ENCODE measurements at places on chromosomes 13 and 19.
A peak's percentile ranks its signal among the peaks of the same experiment; 100 is the strongest.

DNA sequence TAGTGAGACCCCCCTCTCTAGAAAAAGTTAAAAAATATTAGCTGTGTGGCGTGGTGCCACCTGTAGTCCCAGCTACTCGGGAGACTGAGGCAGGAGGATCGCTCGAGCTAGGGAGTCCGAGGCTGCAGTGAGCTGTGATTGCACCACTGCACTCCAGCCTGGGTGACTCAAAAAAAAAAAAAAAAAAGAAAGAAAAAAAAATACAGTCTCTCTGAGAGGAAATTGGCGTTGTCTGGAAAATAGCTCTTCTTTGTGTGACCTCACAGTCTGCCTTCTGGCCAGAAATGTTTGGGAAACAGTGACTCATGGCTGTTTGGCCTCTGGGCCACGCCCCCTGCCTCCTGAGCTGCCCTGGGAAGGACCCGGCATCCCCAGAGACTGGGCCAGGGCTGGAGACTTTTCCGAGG, 10.7 kb downstream of the MARCHF2 start:
- peak; percentile 92 for DNase-seq

DNA sequence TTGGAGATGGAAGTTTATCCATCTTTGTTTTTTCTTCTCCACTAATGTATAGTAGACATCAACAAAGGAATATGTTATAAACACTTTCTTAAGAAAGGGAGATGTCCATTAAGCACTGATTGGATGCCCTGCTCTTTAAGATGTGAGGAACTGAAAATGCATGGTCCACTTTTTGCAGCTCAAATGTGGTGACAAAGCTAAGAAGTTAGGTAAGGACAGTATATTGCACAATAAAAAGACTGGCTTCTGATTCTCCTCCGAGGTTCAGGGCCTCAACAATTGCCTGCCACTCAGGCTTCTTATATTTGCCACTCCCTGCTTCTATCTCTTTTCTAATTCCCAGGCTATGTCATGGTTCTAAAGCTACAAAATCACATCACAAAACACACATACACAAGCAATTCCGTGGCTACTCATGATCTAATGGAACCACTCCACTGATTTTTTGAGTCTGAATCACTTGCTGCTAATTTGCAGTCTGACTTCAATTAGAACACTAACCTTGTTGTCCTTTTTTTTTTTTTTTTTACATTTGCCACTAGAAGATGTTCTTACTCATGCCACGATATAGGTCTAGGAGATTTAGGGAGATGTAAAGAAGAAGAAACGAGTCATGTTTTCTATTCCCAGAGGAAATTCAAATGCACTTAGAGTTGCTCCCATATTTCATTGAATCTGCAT, 29.6 kb upstream of the TNFSF11 start:
- no peak for DNase-seq

- DNase-seq: no peak
Measured at GRCh38 chr13:111503905-111504695, 183.7 kb downstream of the TEX29 start.

DNA sequence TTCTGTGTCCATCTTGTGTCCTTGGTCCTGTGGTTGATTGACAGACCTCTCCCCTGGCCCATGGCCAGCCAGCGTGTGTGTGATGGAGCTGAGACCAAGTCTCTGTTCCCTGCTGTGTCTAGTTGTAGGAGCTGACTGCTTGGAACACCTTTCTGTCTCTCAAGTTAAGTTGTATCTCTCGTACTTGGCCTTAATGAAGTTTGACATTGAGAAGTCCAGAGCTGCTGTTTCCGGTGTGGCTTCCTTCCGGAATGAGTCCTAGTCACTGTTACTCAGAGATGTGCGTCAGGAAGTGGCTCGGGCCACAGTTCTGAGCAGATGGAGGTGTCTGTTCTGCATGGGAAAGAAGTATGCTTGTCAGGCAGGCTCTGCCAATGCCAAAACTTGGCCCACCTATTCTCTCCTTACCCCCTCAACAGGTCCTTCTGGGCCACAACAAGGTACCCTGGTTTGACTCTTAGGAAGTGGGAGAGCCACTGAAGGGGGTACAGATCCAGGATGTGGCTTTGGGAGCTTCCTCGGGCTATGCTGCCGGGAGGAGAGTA, 54.3 kb downstream of the GATAD2A start:
- no peak for DNase-seq

DNA sequence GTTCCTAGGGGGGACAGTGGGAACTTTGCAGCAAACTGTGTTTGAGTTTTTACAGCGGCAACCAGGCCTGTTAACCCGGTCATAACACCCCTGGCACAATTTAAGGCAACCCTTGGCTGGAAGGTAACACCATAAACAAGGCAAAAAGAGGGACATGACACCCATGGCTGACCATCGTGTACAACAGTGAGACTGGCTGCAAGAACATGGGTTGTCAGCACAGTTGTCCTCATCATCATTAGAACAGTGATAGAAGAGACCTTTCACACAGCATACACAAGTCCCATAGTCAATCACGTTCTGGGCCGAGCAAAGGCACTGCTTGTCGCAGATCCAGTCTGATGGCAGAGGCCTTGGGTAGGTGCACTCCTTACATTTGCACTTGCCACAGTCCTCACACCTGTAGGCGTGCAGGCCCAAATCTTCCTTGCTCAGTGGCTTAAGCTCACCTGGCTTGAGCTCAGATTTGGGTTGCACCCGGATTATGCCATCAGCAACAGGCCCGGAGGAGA, 4.1 kb downstream of the SPRY2 start:
- DNase-seq: no peak

DNA sequence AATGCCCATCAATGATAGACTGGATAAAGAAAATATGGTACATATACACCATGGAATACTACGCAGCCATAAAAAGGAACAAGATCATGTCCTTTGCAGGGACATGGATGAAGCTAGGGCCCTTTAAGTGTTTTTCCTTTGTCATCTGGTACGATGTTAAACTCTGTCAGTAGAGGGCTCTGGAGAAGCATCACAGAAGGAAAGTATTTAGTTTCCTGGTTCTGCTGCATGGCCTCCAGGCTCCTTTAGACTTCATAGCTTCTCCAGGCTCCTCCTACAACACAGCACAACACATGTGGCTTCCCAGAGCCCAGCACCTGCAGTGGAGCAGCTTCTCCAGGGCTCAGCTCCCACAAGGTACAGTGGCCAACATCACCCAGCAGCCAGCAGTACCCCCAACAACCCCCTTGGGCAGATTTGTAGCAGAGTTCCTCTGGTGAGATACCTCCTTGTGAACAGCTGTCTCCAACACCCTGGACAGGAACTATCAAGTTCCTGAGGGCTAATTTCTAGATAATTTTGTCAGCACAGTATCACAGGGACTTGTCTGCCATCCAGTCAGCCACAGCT, 63.4 kb downstream of the KCTD12 start:
- no peak for DNase-seq

GRCh38 chr19:58516964-58517833, 2.4 kb downstream of the ZBTB45 start:
- DNase-seq: no peak

- DNase-seq: no peak
Measured at GRCh38 chr19:7099597-7099921, 30.1 kb downstream of the ZNF557 start.

GRCh38 chr13:97535614-97536013, 101.6 kb downstream of the RAP2A start:
- DNase-seq: no peak

DNA sequence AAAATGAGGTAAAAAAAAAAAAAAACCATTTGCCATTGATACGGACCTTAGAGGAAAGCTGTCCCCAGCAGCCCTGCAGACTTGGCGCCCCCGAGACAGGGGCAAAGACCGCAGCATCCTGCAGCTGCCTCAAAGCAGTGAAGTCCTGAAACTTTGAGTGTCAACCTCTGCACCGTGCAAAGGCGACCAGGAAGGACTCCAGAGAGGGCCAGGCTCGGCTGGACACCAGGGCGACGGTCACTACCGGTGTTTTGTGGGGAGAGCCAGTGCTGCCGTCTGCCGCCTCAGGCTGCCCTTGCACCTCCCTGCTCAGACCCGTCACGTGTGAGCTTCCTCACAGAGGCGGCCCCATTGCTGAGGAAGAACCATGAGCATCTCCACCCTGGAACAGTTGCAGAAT, 146.7 kb upstream of the SPACA7 start:
- DNase-seq: no peak

- DNase-seq: peak; percentile 97
Measured at GRCh38 chr19:11694533-11695439, 44.0 kb downstream of the ZNF823 start.

DNA sequence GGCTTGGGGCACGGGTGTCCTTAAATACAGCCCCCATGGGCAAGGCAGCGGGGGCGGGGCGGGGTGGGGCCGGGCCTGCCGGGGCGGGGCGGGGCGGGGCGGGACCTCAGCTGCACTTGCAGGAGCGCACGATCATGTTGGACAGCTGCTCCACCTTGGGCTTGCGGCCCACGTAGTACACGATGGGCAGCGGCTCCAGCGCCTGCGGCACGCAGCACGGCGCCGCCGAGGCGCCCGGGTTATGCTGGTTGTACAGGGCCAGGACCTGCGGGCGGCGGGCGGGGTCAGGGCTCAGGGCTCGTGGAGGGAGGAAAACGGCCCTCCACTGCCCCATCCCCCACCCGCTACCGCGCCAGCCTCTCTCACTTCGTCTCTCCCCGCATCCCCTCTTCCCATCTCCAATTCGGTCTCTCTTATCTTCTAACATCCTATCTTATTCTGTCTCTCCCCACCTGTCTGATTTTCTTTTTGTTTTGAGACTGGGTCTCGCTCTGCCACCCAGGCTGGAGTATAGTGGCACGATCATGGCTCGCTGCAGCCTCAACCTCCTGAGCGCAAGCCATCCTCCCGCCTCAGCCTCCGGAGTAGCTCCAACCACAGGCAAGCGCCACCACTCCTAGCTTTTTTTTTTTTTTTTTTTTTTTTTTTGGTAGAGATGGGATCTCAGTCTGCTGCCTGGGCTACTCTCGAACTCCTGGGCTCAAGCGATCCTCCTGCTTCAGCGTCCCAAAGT, 21.1 kb downstream of the CCDC97 start:
- peak; percentile 44 for DNase-seq

- DNase-seq: no peak
Measured at GRCh38 chr13:20491926-20492435, 33.7 kb downstream of the CRYL1 start.

GRCh38 chr13:59780058-59780457, 383.7 kb downstream of the DIAPH3 start:
- DNase-seq: no peak

GRCh38 chr19:10748927-10749434, 31.1 kb downstream of the DNM2 start:
- no peak for DNase-seq

- no peak for DNase-seq
Measured at GRCh38 chr19:2312820-2313501, 5.0 kb upstream of the LINGO3 start.

DNA sequence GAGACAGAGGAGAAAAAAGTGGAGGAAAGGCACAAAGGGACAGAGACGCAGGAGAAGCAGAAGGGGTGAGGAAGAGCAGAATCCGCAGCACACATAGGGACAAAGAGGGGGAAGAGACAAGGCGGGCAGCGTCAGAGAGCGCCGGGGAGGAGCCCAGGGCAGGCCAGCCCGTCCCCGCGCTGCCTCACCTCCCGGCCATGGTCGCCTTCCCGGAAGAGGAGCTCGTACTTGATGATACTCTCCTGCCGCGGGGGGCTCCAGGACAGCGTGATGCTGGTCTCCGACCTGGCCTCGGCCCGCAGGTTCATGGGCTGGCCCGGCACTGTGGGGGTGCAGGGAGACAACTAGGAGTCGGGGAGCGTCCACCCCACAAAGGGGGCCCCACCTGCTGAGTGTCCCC, 100.6 kb downstream of the PTPRS start:
- DNase-seq: no peak

GRCh38 chr13:43244481-43244880, 221.1 kb downstream of the DNAJC15 start:
- DNase-seq: no peak

DNA sequence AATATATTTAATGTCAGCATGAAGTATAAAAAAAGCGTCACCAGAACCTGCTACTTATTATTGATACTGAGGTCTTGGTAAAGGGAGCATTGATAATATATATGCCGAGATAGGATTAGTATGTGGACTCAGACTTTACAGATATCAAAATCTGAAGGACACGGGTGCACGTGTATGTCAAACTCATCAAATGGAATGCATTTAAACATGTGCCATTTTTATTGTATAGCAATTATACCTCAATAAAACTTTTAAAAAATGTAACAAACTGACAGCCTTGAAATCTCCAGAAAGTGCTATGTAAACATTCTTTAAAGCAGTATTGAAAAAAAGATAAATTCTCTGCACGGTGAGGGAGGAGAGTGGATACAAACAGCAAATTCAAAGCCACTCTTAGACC, 157.9 kb downstream of the RNF17 start:
- DNase-seq: no peak
